Activated CD4-positive, alpha-beta T cell treated with anti-CD3 and anti-CD28 coated beads, Interleukin-2, amount 10 ng/mL, durations not matched to agents 7 days and 5 days (primary cell): ENCODE measurements at places on chromosomes 6 and 20.
A peak's percentile ranks its signal among the peaks of the same experiment; 100 is the strongest.

DNA sequence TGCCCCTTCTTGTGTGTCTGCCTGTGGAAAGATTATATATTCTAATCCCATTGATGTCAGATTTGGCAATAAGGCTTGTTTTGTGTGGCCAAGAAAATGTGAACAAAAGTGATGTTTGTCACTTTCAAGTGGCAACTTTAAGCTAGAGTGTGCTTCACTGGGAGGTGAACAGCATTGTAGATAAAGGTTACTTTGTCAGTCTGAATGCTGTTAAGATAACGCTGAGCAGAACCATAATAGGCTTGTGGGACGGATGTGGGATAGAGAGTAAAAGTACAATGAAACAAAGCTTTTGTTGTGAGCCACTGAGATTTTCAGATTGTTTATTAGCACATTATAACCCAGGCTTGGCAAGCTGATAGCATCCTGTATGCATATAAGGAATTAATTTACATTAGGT lies 303.8 kb upstream of the MAN1A1 start:
- peaks cover 2% of the 10 kb centered on the region for H3K4me1 ChIP-seq
- H3K27me3 ChIP-seq, result no peaks in the 10 kb centered on the region
- H3K27ac ChIP-seq, result no peak overlapping the region
- no peak overlapping the region for H3K4me3 ChIP-seq

DNA sequence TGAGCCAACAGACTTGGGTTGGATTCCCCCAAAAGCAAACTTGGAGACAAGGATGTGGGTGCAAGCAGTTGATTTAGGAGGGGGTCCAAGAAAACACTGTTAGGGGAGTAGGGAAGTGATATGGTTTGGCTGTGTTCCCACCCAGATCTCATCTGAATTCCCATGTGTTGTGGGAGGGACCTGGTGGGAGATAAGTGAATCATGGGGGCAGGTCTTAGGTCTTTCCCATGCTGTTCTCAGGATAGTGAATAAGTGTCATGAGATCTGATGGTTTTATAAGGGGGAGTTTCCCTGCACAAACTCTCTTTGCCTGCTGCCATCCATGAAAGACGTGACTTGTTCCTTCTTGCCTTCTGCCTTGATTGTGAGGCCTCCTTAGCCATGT lies 542.6 kb downstream of the DHX35 start:
- H3K27ac ChIP-seq, result no peak overlapping the region
- no peak overlapping the region for H3K4me3 ChIP-seq
- no peaks in the 10 kb centered on the region for H3K36me3 ChIP-seq
- no peak for DNase-seq

- H3K4me1 ChIP-seq, result no peaks in the 10 kb centered on the region
- peaks cover 58% of the 10 kb centered on the region for H3K36me3 ChIP-seq
- no peaks in the 10 kb centered on the region for H3K27me3 ChIP-seq
- no peak for DNase-seq
- H3K27ac ChIP-seq, result no peak overlapping the region
Measured at GRCh38 chr6:116714296-116714695, 33.3 kb downstream of the KPNA5 start.

DNA sequence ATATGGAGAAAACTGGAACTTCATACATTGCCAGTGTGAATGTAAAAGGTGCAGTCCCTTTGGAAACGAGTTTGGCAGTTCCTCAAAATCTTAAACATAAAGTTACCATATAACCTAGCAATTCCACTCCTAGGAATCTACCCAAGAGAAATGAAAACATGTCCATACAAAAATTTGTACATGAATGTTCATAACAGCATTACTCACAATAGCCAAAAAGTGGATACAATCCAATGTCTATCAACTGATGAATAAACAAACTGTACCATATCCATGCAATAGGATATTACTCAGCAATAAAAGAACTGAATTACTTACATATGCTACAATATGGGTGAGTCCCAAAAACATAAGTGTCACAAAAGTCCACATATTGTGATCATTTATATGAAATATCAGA lies 48.7 kb upstream of the ERVFRD-1 start:
- H3K4me3 ChIP-seq, result no peak overlapping the region
- H3K4me1 ChIP-seq, result peaks cover 14% of the 10 kb centered on the region
- no peak for DNase-seq
- H3K36me3 ChIP-seq, result no peaks in the 10 kb centered on the region

DNA sequence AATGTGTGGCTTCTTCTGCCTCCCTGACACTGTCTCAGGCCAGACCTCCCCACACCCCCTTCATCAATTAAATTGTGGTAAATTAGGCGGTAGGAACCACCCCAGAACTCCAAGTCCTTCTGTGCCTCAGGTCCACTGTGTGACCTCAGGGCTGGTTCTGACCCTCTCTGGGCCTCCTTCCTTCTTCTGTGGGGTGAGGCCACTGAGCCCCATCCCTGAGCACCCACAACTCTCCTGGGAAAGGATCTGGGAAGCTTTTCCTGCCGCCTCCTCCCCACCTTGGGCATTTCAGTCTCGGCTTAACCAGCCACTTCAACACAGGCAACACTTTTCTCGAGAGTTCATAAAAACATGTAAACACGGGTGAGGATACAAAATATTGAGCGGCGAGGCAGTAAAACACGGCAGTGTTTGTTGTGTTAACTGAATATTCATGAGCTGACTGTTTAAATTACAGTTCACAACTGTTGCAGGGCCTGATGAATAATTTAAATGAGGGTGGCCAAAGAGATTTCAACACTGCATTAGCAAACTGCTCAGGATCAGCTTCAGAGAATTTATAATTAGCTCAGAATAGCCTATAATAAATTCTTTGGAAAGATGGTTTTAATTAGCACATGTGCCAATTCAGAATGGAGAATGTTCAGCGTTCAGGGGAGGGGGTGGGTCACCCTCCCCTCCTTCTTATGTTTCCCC lies 112.1 kb downstream of the TOX2 start:
- H3K4me1 ChIP-seq, result peaks cover 20% of the 10 kb centered on the region
- H3K27ac ChIP-seq, result no peak overlapping the region
- peaks cover 6% of the 10 kb centered on the region for H3K36me3 ChIP-seq
- H3K27me3 ChIP-seq, result peaks cover 58% of the 10 kb centered on the region
- no peak for DNase-seq
- H3K4me3 ChIP-seq, result no peak overlapping the region

DNA sequence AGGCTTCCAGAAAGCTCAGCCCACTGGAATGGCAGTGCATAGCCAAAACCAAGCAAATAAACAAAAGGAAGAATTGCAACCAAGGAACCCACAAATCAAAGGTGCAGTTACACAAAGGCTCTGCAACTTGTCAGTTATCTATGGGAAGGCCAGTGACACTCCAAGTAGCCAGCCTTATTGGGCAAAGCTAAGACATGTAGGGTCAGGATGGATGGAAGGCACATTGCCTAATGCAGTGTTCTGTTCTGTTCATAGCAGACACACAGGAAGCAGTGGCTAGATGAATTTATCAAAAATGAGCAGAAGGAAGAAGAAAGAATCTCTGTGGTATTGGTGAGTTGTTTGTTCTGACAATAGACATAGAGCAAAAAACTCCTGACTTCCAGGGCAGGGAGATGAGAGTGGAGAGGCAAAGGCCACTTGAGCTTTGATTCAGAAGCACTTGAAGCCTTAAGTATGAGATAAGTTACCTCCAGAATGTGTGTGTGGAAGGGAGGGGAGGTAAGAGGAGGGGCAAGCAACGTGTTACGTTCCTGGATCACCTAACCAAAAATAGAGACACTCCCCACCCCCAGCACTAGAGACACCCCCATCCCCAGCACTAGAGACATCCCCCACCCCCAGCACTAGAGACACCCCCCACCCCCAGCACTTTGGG lies 57.9 kb upstream of the AKAP12 start:
- H3K36me3 ChIP-seq, result no peaks in the 10 kb centered on the region
- DNase-seq, result no peak
- H3K4me1 ChIP-seq, result no peaks in the 10 kb centered on the region
- no peak overlapping the region for H3K27ac ChIP-seq
- peaks cover 8% of the 10 kb centered on the region for H3K27me3 ChIP-seq

GRCh38 chr6:120260636-120261035 lies 911.1 kb upstream of the MAN1A1 start:
- H3K27ac ChIP-seq, result no peak overlapping the region
- H3K4me3 ChIP-seq, result no peak overlapping the region
- H3K4me1 ChIP-seq, result no peaks in the 10 kb centered on the region
- H3K36me3 ChIP-seq, result no peaks in the 10 kb centered on the region
- DNase-seq, result no peak

DNA sequence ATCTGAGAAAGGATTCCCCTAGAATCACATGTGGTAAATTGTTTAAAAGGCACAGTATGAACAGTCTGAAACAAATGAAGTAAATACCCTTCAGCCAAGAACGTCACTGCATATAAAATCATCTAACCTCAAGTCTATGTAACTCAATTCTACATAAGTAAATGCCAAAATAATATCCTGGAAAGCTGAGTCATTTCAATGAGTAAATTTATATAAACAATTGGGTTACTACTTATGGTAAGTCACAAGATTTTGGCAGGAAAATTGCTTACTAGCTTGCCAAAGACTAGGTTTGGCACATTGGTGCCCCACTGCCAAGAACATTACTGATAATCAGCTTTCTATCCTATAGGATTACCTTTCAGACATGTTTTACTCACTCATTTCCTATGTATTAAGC lies 8.4 kb downstream of the GMDS start:
- H3K4me1 ChIP-seq, result peaks cover 17% of the 10 kb centered on the region
- H3K27me3 ChIP-seq, result no peaks in the 10 kb centered on the region
- peaks cover 10% of the 10 kb centered on the region for H3K36me3 ChIP-seq

- no peak overlapping the region for H3K27ac ChIP-seq
- H3K27me3 ChIP-seq, result no peaks in the 10 kb centered on the region
- peaks cover 4% of the 10 kb centered on the region for H3K4me1 ChIP-seq
- DNase-seq, result no peak
Measured at GRCh38 chr20:58246346-58246745, 17.9 kb upstream of the ANKRD60 start.

DNA sequence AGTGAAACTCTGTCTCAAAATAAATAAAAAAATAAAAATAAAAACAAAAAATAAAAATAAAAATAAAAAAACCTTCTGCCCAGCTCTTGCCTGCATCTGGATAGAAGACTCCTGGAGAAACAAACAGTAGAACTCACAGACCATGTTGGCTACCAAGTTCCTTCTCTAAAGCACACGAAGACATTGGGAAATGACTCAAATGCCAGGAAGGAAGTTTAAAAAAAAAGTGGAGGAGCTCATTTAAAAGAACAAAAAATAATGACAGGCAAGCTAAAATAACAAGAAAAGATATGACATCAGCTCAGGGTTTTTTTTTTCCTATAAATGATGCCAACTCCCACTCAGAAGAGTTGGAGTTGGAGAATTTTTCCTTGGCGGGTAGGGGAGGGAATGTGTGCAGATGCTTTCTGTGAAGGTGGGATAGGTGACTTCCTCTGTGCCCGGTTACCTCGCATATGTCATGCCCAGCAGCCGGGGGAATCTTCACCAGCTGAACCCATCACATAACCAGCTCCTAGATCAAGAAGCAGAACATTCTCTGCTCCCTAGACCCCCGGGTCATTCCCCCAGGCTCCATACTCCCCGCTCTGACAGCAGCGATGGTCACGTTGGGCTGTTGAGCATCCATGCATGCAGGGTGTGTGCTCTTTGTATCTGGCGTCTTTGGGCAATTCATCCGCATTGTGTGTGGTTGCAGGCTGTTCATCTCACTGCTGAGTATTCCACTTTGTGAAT lies 17.3 kb upstream of the CD93 start:
- no peak overlapping the region for H3K4me3 ChIP-seq
- DNase-seq, result no peak
- no peaks in the 10 kb centered on the region for H3K4me1 ChIP-seq
- H3K27ac ChIP-seq, result no peak overlapping the region

DNA sequence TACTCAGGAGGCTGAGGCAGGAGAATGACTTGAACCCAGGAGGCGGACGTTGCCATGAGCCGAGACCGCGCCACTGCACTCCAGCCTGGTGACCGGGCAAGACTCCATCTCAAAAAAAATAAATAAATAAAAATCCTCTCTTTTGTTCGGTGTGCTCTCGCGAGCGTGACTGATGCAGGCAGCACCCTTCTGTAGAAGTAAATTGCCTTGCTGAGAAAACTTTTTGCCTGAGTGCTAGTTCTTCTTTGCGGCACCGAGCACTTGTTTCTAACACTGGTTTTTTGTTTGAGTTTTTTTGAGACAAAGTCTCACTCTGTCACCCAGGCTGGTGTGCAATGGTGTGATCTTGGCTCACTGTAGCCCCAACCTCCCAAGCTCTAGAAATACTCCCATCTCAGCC lies 30.5 kb downstream of the PLN start:
- H3K36me3 ChIP-seq, result peaks cover 73% of the 10 kb centered on the region
- H3K27me3 ChIP-seq, result no peaks in the 10 kb centered on the region
- H3K4me1 ChIP-seq, result peaks cover 3% of the 10 kb centered on the region
- no peak overlapping the region for H3K27ac ChIP-seq
- no peak for DNase-seq

DNA sequence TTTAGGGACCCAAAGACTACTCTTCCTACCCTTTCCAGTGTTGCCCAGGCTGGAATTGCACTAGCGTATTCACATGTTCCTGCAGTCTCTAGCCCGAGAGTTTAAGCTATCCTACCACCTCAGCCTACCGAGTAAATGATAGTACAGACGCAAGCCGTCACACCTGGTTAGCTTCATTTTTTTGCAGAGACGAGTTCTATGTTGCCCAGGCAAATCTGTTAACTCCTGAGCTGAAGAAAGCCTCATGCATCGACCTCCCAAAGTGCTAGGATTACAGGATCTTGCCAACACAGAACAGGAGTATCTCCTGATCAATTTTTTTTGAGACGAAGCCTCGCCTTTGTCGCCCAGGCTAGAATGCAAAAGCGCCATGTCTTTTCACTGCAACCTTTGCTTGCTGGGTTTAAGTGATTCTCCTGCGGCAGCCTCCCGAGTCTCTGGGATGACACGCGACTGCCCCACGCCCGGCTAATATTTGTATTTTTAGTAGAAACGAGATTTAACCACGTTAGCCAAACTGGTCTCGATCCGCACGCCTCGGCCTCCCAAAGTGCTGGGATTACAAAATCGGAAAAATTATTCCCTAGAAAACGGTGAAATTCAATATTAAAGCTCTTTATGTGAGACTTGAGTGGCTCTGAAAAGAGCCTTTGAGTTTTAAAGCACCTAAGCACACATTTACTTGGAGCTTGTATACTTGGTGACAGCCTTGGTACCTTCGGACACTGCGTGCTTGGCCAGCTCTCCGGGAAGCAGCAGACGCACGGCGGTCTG lies 128.5 kb downstream of the HFE start:
- H3K27ac ChIP-seq, result no peak overlapping the region
- no peaks in the 10 kb centered on the region for H3K36me3 ChIP-seq
- H3K27me3 ChIP-seq, result no peaks in the 10 kb centered on the region
- H3K4me1 ChIP-seq, result peaks cover 34% of the 10 kb centered on the region

GRCh38 chr6:44000164-44000842 lies 126.9 kb downstream of the MRPL14 start:
- peak; percentile 24 for DNase-seq
- H3K27ac ChIP-seq, result no peak overlapping the region
- peak overlapping the region; percentile 26 for H3K4me3 ChIP-seq
- H3K36me3 ChIP-seq, result no peaks in the 10 kb centered on the region
- peaks cover 31% of the 10 kb centered on the region for H3K27me3 ChIP-seq

- peaks cover 56% of the 10 kb centered on the region for H3K27me3 ChIP-seq
- H3K4me1 ChIP-seq, result peaks cover 22% of the 10 kb centered on the region
- H3K27ac ChIP-seq, result no peak overlapping the region
- DNase-seq, result no peak
- no peak overlapping the region for H3K4me3 ChIP-seq
- peaks cover 2% of the 10 kb centered on the region for H3K36me3 ChIP-seq
Measured at GRCh38 chr6:151293688-151294016, 53.9 kb downstream of the AKAP12 start.
